CD4-positive, alpha-beta T cell treated with Interleukin-17A for 4 hours (primary cell): ENCODE measurements at places on chromosomes 16 and 17.

DNA sequence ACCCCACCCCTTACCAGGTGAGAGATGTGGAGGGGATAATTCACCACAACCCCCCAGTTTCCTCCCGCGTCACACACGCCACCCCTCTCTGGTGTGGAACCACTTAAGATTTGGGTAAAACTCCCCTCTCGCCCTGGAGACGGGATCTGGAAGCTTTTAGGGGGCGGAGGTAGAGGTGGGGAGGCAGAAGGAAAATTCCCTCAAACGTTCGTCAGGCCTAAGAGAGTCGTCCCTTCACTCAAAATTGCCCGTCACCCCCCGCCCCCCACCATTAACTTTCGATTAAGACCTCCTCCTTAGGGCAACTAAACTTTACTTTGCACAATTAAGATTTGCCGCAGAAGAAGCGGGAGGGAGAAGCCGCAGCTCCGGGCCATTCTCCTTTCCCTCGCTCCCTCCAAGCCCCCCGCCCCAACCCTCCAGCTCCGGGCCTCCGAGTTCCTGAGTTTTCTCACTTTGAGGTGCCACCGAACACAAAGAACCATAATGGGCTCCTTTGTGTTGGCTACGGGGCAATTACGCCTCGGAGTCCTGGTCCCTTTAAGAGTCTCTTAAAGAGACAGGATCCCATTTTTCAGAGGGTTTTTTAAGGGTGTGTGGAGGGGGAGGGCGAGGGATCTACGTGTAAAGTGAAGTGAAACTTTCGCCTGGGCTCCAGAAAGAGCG lies 985 bp upstream of the FZD2 start:
- DNase-seq: peak; percentile 22

- no peak for DNase-seq
These were observed 215.8 kb downstream of the TANC2 start for GRCh38 chr17:63181856-63182255.

DNA sequence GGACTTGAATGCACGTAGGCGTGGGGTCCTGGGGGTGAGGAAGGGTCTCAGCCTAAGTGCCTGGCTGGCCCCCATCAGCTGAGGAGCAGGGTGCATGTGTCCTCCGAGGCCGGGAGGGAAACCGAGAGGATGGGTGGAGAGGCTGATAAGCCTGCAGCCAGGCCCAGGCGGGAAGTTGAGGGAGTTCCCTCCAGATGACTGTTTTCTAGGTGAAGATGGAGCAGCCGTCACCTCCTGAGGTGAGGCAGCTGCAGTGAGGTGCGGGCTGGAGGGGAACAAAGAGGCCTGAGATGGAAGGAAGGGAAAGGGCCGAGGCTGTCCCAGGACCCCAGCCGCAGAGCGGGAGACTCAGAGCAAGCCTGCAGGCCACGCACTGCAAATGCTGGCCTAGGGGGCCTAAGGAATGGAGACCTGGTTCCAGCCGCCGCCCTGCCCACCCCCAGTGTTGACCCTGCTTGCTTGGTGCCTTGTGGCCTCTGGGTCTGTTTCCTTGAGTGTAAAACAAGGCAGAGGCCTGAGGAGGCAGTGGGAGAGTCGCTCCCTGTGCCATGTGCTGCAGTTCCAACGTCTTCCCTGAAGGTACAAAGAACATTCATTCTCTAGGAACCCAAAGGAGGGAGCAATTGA lies 3.0 kb downstream of the PECAM1 start:
- no peak for DNase-seq

GRCh38 chr17:1171953-1172352 lies 7.8 kb downstream of the ABR start:
- no peak for DNase-seq

GRCh38 chr17:49407981-49408501 lies 6.6 kb downstream of the PHB1 start:
- peak; percentile 87 for DNase-seq

- DNase-seq: peak; percentile 68
These were observed 1.4 kb upstream of the SPHK1 start for GRCh38 chr17:76382803-76383545.

DNA sequence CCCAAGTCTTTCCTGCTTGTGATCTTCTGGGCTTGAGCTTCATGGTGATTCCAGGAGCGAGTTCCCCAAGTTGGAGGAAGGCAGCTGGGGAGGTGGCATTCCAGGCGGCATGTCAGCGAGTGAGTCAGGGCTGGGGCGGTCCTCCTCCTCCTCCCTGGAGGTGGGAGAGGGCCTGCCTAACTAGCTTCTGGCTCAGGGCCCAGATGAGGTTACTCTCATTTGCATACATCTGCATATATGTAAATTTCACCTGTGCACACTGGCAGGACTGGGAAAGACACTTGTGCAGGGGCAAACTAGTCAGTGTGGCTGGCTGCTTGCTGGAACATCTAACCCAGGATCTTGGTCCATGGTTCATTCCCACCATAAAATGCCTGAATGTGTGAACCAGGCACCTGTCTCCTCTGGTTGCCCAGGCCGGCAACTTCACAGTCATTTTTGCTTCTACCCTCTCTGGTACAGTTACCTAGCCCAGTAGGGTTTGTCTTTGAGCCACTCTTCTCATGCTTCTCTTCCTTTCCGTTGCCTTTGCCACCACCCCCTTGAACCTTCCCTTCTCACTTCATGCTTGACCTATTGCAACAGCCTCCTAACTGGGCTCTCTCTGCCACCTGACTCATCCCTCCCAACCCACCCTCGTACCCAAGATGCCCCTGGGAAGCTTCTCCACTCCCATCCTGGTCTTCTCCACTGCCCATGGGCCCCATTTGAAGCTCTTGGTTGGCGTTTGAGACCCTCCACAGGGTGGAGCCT lies 9.6 kb upstream of the DLX4 start:
- no peak for DNase-seq

DNA sequence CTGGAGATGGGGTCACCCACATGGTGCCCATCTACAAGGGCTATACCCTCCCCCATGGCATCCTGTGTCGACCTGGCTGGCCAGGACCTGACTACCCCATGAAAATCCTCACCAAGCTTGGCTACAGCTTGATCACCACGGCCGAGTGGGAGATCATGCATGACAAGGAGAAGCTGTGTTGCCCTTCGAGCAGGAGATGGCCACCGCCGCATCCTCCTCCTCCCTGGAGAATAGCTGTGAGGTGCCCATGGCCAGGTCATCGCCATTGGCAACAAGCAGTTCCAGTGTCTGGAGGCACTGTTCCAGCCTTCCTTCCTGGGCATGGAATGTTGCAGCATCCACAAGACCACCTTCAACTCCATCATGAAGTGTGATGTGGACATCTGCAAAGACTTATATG lies 5.3 kb upstream of the FLCN start:
- DNase-seq: no peak

- no peak for DNase-seq
These were observed 19.2 kb downstream of the GRIN2A start for GRCh38 chr16:10162981-10163380.

GRCh38 chr17:69539274-69539673 lies 124.8 kb downstream of the MAP2K6 start:
- DNase-seq: no peak

GRCh38 chr17:40541873-40542557 lies 23.3 kb downstream of the CCR7 start:
- DNase-seq: no peak

DNA sequence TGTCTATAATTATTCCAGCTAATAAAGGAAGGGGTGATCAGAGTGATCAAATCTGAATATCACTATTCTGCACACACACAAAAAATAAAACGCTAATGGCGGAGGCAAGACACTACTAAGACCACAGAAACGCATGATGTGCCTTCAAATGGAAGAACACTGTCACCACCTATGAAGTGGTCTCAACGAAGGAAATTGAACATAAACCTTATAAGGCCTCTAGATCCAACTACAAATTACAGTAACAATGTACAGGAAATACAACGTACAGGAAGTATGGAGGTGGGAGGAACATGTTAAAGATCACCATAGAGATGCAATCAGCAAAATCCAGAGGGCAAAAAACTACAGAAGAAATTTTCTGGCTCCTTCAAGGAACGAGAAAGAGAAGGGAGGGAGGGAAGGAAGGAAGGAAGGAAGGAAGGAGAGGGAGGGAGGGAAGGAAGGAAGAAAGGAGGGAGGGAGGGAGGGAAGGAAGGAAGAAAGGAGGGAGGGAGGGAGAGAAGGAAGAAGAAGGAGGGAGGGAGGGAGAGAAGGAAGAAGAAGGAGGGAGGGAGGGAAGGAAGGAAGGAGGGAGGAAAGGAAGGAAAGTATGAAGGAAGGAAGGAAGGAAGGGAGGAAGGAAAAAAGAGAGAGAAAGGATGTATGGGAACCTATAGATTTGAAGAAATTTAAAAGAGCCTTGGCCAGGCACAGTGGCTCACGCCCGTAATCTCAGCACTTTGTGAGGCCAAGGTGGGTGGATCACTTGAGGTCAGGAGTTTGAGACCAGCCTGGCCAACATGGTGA lies 3.1 kb upstream of the SGCA start:
- no peak for DNase-seq

- no peak for DNase-seq
These were observed 81.0 kb upstream of the HNF1B start for GRCh38 chr17:37825851-37826250.

GRCh38 chr16:27123795-27124409 lies 57.2 kb downstream of the C16orf82 start:
- no peak for DNase-seq

DNA sequence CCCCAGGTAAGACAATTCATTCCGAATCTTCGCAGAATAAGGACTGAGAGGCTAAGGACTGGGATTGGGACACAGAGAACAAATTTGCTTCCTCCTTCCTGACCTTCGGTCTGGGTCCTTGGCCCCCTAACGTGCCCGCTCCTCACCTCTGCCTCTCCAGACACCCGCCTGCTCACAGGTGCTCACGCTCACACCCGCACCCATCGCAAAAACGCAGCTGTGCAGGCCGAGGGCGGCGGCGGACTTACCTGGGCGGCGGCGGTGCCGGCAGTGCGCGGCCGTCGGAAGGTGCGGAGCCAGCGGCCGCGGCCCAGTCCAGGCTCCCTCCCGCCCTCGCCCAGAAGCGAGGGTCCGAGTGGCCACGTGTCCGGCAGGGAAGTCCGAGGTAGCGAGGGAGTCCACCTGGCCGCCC lies 7.1 kb upstream of the HOXB9 start:
- DNase-seq: no peak

DNA sequence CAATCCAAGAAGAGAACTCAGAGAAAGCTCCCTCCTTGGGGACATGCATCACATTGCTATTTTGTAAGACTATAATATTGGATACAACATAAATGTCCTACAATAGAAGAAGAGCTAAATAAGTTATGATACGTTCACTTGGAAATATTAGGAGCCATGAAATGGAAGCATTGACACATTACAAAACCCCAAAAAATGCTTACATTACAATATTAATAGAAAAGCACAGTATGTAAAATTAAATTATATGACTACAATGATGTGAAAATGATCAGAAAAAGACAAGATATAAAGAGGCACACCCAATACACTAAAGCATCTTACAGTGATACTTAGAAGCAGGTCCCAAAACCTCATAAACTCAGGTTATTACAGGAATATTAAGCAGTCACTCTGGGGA lies 694.1 kb downstream of the TOX3 start:
- DNase-seq: no peak

- DNase-seq: no peak
These were observed 64.4 kb upstream of the CORO6 start for GRCh38 chr17:29686993-29687590.

- DNase-seq: peak; percentile 11
These were observed at the start of gene TOM1L1 for GRCh38 chr17:54900457-54901229. TOM1L1 (plus strand) TSS chr17:54900852; CDS start chr17:54900866, 14 bp downstream.

- no peak for DNase-seq
These were observed 139.1 kb upstream of the CACNG3 start for GRCh38 chr16:24116989-24117388.

GRCh38 chr17:73634629-73635028 lies 9.6 kb downstream of the SDK2 start:
- DNase-seq: no peak

- DNase-seq: no peak
These were observed 11.9 kb downstream of the CALCOCO2 start for GRCh38 chr17:48842746-48843145.

DNA sequence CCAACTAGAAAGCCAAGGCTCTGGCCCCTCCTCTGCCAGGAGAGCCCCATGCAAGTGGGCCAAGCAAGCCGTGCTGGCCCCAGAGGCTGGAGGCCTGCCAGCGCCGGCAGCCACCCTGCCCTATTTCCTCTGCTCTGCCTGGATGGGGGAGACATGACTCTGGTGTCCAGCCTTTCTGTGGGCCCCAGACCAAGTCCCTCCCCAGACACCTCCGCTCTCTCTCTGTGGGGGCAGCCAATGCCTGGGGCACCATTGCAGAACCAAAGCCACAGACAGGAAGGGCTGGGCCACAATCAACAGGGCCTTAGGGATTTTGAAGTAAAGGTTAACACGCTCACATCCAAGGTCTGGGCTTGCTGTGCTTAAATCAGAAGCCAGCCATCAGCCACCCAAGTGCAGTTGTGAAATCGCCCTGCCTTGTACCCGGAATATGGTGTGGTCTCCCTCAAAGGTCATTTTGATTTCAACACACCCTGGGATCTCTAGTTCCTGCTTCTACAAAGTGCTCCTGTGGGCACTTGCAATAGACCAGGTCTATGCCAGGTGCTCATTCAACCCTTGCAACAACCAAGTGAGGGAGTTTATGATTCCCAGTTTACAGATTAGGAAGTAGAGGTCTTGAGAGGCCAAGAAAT lies 63.5 kb upstream of the TEX2 start:
- no peak for DNase-seq

DNA sequence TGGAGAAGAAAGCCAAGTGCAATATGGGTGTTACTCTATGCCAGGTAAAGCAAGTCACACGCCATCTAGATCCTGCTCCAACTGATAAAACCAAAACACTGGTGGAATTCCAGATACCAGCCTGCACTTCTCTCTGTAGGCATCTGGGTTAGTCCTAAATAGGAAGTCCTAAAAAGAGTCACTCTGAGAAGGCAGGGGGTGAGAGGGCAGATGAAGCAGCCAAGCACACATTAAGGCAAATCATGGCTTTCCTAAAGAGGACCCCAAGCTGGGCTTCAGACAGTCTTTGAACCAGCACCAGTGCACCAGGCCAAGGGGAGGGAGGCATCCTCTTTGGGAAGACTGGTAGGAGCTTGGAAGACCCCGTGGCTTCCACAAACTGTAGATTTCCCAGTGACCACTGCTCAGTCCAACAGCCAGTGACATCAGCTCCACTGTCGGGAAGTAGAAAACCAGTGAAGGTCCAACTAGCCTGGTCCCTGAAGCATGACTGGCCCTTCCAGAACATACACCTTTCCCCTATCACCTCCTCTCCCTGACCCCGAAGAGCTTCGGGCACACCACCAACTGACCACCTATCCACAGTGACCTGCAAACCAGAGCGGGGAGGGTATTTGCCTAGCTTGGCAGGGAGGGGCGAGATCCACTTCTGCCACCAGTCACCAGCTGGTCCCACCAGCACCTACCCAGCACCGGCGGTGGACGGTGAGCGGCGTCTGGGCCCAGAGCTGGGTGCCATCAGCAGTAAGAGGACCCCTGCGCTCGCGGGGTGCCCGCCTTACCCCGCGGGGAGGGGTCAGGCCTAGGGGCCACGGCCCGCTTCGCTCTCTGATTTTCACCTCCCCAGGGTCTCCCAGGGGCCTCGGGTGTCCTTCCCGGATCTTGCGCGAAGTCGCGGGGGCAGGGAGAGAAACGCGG lies 1.0 kb downstream of the LITAF start:
- peak; percentile 39 for DNase-seq

- DNase-seq: no peak
These were observed 29.8 kb upstream of the EIF1 start for GRCh38 chr17:41658846-41659245.
